MV-4-11 (cell line): ENCODE measurements at places on chromosomes 5 and 9.

GRCh38 chr9:122236681-122237080, 7.9 kb upstream of the LHX6 start:
- no peak for DNase-seq

GRCh38 chr5:146116361-146116760, 11.0 kb upstream of the PLAC8L1 start:
- no peak for DNase-seq

DNA sequence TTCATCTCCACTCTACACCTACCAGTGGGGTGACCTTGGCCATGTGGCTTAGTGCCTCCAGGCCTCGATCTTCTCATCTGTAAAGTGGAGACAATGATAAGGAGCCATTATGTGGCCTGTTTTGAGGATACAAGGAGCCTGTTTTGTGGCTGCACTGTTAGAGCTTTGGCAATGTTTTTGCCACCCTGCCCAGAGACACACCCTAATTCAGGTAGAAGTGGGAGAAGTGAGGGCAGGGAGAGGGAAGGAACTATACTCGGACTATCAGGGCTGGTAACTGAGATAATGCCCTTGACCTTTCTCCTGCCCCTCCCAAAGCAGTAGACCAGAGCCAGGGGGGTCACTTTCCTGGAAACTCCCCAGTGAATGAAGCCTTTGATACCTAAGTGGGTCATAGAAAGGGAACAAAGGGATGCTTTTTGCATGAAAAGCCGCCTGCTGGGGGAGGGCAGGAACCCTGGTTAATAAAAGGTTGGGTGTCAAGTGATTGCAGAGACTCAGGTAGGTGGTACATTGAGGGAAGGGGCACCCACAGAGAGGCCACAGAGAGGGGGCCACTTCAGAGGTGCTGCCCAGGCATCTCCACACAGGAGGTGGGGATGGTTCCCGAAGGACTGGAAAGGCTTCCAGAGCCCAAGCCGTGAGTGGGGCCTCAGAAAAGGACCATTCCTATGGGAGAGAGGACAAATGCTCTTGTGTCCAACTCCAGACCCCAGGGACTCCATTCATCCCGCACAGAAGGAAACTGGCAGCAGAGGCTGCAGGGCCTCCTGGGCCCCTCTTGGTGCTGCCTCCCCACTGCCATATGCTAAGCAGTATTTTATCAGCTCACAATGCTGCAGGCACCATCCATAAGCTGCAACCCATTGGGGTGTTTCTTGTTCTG, 42.3 kb upstream of the VDAC1 start:
- no peak for DNase-seq

DNA sequence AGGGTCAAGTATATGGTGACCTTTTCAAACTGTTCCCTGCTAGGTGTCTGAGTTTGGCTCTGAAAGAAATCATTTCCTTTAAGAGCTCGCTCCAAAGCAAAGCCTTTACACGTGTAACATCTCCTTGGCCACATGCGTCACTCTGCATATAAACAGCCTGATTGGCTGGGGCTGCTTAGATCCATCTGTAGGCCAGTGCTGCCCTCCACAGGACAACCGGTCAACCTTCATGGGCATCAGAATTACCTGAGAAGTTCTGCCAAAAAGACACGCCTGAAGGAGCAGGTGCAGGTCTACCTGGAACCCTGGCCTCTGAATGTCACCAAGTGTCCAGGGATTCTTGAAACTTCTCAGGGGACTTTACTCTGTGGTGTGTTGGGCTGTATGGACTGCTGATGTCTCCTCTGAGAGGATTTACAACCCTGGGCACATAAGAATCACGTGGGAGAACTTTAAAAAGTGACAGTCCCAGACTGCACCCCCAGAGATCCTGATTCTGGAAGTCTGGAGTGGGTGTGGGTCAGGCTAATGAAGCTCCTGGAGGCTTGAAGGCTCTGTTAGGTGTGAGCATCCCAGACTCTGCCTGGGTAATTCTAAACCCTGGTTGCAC, 497.6 kb downstream of the GADD45G start:
- DNase-seq: peak; percentile 76

DNA sequence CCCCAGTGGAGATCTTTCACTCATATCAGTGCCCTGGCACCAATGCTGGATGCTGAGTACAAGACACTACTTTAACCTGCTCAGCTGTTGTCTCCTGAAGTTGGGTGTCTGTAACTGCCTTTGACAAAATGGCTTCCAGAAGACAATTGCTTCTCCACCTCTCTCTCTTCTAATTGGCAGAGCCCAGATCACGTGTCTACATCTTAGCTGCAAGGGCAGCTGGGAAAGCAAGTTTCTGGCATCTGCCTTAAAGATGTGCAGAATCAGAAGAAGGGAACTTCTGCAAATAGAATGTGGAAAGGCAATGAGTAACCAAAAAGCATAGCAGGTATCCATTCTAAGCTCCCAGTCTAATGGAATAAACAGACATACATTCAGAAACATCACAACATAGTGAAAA, 81.1 kb downstream of the PDZD2 start:
- DNase-seq: no peak

DNA sequence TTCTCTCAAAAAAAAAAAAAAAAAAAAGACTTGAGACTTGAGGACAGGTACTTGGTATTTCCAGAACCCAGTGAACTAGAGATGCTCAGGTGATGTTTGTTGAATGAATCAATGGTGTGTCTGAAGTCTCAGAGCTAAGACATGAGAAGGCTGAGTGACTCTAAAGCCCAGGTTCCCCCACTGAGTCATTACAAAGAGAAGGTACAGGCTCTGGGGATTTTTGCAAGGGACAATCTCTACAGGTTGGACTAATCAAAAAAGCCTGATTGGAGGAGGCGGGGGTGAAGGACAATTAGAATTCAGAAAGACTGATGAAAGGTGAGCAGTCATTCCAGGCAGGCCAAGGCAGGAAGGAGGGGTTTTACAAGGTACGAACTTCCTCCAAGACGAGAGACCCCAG, 8.2 kb upstream of the FABP6 start:
- no peak for DNase-seq

GRCh38 chr5:164303646-164304215, 798.3 kb downstream of the MAT2B start:
- no peak for DNase-seq

DNA sequence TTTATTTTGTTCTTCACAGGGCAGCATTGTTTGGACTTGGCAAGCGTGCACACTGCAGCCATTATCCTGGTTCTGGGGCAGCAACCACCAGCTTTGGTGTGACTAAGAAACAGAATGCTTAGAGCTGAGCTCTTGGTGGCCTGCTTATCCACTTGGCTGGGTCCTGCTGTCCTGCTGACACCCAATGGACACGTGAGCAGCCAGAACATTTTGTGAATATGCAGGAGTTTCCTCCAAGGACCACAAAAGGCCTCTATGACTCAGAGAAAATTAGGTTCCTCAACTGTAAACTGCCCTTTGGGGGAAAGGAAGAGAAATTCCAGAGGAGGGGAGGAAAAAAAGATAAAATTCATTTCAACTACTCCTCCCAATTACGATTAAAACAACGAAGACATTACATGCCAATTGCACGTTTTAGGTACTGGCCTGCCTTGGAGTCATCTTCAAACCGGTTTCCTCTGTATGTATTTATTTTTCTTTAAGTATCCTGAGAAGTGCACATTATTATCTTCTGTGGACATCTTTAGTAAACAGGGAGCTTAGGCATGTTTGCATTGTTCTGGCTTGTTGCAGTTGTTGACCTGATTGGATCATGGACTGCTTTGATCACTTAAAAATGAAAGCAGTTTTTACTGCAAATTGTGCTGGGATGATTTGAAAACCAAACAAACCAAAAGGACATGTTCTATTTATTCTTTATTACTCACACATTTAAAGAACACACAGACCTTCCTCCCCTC, 82.3 kb upstream of the TLE4 start:
- peak; percentile 54 for DNase-seq

DNA sequence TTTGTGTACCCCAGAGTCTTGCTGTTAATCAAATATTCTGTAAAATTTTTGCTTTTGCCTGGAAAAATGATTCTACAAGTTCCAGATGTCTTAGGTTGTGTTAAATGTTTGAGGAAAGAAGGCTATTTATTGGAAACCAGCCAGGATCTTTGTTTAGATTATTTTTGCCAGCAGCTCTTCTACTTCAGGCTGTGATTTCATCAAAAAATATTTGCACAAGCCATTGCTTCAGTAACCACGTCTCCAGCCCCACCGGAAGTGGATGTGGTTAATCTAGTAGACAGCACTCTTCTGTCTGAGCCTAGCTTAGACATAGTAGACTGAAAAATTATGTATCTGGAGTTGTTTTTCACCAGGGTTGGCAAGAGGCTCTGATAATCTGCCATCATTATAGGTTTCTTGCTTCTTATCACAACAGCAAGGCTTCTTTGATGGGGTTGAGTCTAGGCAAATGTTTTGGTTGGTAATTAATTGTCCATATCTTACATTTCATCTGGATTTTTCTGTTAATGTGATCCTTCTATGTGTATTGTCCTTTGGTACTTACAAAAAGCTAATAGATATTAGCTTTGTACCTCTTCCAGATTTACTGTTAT, 17.1 kb downstream of the KCTD16 start:
- DNase-seq: peak; percentile 80

GRCh38 chr5:59275510-59276324, 617.8 kb downstream of the PDE4D start:
- DNase-seq: no peak

- peak; percentile 32 for DNase-seq
These were observed 5.4 kb upstream of the B4GALT1 start for GRCh38 chr9:33172256-33173238.

DNA sequence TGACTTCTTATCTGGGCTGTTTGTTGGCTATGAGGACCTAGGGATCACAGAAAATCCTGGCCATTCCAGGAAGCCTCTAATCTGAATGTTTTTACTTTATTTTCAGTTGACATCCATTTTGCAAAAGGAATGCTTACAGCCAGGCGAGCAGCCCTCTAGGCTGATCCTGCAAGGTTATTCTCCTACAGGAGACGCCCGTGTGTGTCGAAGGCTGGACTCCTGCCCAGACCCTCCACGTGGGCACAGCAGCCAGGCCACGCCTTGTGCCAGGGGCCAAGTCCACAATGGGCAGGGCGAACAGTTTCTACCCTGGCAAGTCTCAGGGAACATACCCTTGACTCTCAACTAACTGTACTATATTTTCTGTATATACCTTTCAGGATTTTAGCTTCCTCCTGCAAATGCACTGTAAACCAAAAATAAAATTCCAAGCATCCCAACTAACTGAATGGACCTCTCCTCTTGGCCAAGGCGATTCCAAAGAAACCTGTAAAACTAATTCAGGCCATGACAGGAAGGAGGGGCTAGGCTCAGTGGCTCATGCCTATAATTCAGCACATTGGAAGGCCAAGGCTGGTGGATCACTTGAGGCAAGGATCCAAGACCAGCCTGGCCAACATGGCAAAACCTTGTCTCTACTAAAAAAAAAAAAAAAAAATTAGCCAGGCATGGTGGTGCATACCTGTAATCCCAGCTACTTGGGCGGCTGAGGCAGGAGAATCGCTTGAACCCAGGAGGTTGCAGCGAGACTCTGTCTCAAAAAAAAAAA, 5.7 kb downstream of the CMBL start:
- DNase-seq: no peak

GRCh38 chr9:12862611-12863410, 88.0 kb downstream of the LURAP1L start:
- no peak for DNase-seq

DNA sequence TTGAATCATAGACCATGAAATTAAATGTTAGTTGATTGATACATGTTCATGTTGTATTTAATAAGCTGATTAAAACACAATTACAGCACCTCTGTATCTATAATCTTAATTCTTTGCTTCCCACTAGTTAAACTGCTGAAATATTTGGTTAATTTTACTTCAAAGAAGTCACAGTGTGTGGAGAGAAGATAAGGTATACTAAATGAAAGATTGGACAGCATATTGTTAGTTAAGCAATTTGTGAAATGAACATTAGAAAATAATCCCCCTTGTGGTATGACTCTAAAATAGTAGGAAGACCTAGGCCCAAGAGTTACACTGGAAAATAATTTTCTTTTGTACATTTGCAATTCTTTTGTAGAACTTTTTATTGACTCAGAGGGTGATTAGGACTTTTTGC, 30.3 kb downstream of the MAN2A1 start:
- no peak for DNase-seq

GRCh38 chr5:141040771-141041426, 10.3 kb upstream of the PCDHB1 start:
- peak; percentile 79 for DNase-seq

DNA sequence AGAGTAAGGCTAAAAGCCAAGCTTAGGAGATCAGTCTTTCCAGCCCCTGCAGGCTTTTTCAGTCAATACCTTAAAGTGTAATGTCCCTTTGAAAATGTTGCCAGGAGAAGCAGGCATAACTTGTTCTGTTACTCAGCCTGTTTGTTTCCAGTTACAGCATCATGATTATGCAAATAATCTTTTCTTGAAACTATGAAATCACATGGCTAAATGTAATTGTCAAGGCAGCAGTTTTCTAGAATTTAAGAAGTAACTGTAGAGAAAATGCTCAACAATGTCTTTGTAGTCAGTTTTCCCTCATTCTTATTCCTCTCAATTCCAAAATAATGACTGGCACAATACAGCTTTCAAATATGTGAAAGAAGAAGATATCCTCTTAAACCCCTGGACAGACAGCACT, 1.9 kb upstream of the GPR107 start:
- no peak for DNase-seq

GRCh38 chr5:115816226-115817081, at the start of gene CDO1:
CDO1 (minus strand) TSS chr5:115816659; CDS start chr5:115816397, 262 bp downstream.
- DNase-seq: no peak

- DNase-seq: no peak
These were observed 56.4 kb upstream of the UBAC1 start for GRCh38 chr9:136017289-136018190.

GRCh38 chr9:117734082-117734481, 29.9 kb downstream of the TLR4 start:
- DNase-seq: peak; percentile 72

GRCh38 chr9:117752894-117753293, 48.7 kb downstream of the TLR4 start:
- no peak for DNase-seq

GRCh38 chr5:157740229-157740610, 3.3 kb upstream of the LSM11 start:
- no peak for DNase-seq

DNA sequence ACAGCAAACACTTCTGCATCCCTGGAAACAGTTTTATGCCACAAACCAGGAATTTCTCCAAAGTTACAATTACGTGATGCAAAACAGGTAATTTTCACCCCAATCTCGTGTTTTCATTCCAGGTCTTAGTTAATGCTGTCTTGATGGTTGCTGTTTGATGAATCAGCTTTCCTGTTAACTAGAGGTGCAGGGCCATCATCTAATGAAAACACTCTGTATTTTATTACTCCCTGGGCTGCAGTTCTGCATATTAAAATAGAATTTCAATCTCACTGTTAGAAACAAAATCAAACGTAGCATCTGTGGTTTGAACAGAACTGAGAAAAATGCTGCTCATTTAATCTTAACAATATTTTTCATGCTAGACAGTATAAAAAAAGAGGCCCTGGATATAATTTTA, 129.4 kb downstream of the TUSC1 start:
- no peak for DNase-seq

DNA sequence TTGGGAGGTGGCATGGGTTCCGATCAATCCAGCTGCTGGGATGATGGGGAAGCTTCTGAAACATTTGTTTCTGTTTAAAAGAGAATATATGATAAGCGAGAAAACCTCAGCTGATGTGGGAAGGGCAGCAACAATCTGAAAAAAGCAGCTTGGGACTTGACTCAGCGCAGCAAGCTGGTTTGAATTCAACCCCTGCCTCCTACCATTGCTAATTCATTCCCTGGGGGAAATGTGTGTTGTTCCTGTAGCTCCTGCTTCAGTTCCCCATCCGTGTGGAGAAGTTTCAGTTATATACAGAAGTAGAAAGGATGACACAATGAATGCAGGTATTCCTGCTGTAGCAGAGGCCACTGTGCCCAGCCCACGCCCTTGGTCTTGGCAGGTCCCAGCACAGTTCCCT, 145.1 kb downstream of the NXNL2 start:
- DNase-seq: no peak

- DNase-seq: no peak
These were observed 4.6 kb downstream of the DBH start for GRCh38 chr9:133640580-133641395.
